A549 (cell line): ENCODE measurements at places on chromosomes 7 and 10.

GRCh38 chr10:22837351-22837750 lies 90.5 kb upstream of the ARMC3 start:
- DNase-seq, result no peak

DNA sequence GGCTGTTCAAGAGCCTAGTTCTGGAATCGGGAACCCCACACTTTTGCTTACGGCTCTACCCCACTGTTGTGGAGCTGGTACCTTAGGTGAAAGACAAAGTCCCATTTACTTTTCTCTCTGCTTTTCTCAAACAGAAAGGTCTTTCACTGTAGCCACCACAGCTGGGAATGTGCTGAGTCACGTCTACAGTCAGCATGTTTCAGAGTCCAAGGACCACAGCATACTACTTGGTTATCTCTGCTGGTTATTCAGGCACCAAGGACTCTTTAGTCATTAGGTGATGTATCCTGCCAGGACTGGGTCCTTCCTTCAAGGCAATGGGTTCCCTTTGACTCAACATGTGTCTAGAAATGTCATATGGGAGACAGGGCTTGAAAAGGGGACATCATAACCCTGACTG lies 266.8 kb upstream of the STEAP1 start:
- DNase-seq, result peak; percentile 12

GRCh38 chr7:71235253-71235652 lies 103.3 kb downstream of the GALNT17 start:
- no peak for DNase-seq

DNA sequence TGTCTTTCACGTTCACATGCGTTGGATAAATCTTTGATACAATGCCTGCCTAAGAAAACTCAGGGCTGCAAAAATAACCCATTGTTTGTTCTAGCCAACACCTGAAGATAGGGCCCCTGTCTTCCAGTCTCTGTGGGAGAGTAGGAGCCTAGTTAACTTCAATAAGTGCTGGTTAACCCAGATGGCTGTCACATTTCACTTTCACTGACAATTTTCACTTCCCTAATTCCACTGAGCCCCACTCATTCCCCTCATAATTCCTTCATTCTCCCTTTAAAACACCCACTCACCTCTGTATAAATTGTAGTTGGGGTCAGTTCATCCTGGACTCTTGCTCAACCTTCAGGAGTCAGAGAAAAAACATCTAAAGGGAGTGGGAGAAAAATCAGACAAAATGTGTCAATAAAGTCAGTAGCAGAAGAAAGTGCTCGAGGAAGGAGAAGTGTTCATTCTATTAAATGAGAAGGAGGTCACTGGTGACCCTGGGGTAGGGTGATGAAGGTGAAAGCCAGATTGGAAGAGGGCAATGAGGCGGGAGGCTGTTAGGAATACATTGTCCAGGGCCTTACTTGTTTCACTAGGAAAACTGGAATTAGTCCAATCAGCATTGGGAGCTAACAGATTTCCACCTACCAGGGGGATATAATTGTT lies 51.2 kb upstream of the ABI1 start:
- DNase-seq, result no peak

DNA sequence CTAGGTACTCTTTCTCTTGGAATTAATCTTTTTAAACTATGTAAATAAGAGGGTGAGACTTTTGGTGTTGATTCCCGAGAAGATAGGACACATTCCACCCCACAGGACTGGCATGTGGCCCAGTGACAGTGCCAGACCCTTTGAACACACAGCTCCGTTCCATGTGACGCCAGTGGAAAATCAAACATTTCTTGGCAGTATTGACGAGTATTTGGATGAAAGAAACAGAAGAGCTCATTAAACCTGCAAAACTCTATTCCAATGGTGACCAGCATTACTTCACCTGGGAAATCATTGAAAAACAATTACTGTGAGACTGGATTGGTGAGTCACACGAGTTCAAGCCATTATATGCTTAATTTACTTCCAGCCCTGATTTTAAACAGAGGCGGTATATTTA lies 25.8 kb downstream of the AKR1E2 start:
- DNase-seq, result no peak

- peak; percentile 65 for DNase-seq
Observed at GRCh38 chr7:37198906-37199485, 249.7 kb downstream of the ELMO1 start.
